ENCODE measurements at places on chromosomes 16 and 17.

DNA sequence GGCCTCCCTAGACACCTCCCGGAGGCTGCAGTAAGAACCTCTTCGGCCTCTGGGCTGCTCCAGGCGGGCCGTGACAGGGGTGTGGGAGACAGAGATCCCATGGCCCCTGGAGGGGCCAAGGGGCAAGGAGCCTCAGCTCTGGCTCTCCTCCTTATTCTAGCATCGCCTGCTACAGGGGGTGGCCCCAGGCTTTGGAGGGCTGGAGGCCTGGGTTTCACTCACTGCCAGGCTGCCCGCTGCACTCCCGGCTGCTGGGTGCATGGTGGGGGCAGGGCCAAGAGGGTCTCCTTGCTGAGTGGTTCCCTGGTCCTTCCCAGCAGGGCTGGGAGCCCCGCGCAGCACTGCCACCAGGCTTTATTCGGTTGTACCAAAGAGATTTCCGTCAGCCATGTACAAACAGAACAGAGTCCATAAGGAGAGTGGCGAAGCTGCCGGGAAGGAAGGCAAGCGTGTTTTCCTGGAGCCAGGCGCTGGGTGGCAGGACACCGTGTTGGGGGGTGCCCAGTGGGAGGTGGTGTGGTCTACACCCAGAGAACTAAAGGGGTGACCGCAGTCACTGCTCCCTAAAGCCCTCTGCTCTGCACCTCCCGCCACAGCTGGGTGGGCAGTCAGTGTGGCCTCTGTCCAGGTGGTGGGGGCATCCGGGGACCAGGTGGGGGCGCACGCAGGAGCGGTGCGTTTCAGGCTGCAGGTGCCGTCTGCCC is 2.0 kb downstream of the NPB start:
- no peak for DNase-seq

GRCh38 chr16:79609861-79610260 is 9.3 kb upstream of the MAF start:
- no peak for DNase-seq

GRCh38 chr16:85157813-85158742 is 45.8 kb upstream of the CIBAR2 start:
- DNase-seq: no peak

DNA sequence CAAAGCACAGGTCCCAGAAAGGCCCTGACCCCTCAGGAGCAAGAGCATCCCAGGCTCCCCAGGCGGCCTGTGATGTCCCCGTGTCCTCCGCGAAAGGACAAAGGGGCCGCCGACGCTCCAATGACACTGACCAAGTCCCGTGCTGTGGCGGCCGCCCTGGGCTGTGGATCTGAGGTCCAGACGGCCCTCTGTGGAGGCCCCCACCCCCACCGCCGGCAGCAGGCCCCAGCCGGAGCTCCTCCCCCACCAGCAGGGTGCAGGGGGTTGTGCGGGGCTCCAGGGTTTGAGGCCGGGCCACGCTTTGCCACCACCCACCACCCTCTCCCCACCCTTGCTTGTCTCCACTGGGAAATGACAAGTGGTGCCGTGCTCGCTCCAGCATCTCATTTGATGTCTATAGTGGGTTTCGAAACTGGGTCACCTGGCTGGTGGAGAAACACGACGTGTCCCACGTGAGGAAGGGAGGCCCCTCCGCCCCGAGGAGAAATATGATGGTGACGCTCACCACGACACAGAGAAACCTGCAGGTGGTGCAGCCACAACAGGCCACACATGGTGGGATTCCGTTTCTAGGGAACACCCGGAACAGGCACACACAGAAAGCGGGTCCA is 31.2 kb upstream of the ZNF469 start:
- DNase-seq: peak; percentile 58

DNA sequence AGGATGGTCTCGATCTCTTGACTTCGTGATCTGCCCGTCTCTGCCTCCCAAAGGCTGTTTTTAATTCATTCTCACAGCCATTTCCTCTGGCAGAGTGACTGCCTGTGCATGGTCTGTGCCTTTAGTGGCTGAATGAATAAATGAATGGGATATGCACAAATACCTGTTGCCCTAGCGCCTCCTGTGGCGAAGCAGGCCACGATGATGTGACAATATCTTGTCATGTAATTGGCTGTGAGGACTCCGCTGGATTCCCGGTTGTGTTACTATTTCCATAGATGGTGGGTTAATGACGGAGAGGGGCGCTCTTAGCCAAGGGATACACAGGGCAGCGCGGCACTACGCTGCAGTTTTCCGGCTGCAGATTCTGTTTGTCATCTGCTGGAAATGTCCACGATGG is 26.8 kb upstream of the ENDOV start:
- DNase-seq: no peak

- no peak for DNase-seq
Measured at GRCh38 chr16:54116124-54116655, 170.4 kb downstream of the IRX3 start.

DNA sequence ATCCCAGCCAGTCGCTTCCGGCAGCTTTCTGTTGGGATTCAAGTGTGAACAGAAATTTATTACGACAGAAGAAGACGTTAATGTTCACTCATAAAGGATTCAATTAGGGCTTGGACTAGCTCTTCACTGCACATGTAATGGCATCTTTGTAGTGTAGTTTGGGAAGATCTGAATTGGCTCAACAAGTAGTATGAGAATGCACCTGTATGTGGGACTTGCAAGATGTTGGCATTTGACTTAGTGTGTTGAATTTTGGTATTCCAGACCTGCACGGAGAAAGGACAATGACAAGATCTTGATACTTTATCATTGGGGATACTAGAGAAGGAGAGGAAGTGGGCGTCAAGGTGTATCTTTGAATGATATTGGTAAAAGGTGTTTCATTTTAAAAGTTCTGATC is 1.2 kb downstream of the PSMD11 start:
- no peak for DNase-seq

- no peak for DNase-seq
Measured at GRCh38 chr16:56281249-56281805, 90.0 kb downstream of the GNAO1 start.

DNA sequence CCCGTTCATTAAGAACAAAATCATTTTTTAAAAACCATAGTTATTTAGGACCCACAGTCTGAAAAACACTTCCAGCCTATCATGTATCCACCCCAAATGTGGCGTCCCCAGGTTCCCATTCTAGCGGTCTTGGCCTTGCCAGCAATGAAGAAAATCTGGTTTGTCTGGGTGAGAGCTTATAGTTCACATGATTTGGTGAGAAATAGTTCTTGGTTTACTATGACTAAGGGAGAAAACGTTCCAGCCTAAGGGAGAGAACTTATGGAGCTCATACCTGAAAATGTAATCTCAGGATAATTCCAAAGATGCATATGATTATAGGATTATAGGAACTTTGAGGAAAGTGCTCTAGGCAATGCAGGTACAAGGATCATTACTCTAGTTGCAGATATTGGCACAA is 4.8 kb downstream of the MARVELD3 start:
- DNase-seq: no peak

DNA sequence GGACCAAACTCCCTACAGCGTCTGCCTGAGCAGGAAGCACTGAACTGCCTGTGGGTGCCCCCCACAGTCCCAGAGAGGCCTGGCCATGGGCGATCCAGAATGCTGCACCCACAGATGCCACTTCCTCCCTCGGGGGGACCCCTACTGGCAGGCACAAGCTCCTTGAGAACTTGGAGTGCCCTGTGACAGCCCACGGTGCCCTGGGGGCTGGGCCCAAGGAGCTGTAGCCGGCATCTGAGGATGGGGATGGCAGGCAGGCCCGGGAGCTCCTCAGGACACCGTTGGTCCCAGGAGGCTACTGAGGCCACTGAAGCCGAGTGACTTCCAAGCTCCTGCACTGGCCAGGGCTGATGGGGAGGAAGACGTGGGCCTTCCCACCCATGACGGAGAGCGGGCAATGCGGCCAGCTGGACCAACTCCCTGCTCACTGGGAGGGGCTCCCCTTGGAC is 15.1 kb upstream of the RASD1 start:
- DNase-seq: no peak

- DNase-seq: no peak
Measured at GRCh38 chr17:83183951-83184506, 104.6 kb downstream of the METRNL start.

DNA sequence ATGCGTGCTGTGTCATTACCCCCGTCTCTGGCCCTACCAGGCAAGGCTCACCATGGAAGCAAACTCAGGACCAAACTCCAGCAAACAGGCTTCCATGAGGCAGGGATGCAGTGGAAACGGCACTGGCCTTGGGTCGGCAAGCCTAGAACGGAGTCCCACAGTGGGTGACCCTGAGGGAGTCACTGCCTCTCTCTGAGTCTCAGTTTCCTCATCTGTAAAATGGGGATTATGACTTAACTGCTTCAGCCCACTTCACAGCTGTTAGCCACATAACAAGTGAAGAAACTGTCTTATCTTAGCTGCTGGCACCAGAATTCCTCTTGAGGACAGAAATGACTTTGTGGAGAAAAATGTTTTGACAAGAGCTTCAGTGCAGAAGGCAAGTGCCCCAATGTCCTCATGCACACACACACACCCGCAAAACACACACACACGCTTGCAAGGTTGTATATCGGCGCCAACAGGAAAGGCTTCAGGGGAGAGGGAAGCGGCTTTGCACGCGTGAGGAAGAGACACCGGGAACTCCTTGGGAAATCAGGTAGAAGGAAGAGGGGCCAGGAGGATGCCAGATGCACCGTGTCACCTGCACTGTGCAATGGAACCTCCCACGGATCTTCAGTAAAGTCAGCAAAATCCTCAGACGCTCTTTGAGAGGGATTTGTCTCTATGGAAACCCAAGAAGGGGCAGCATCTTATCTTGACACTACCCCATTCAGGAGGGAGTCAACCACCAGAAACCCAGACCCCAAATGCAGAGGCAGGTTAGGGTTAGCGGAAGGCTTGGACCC is 53.7 kb downstream of the GSG1L start:
- DNase-seq: peak; percentile 69

GRCh38 chr17:35700150-35700549 is 31.3 kb upstream of the RASL10B start:
- DNase-seq: no peak

DNA sequence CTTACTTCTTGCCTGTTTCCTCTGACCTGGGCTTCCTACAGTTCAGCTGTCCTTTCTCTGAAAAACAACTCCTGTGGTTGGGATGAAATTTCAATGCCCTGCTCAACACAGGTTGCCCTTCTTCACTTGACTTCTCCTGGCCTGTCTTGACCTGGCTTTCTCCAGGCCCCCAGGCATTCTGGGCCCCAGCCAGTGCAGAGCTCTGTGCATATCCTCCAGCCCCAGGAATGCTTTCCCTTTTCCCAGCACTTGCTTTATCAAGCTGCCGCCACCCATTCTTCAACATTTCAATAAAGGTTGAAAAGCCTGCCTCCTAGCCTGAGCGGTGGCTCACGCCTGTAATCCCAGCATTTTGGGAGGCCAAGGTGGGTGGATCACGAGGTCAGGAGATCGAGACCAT is 10.8 kb downstream of the ODAD4 start:
- DNase-seq: no peak

- no peak for DNase-seq
Measured at GRCh38 chr17:78718575-78719208, 63.4 kb downstream of the CYTH1 start.

DNA sequence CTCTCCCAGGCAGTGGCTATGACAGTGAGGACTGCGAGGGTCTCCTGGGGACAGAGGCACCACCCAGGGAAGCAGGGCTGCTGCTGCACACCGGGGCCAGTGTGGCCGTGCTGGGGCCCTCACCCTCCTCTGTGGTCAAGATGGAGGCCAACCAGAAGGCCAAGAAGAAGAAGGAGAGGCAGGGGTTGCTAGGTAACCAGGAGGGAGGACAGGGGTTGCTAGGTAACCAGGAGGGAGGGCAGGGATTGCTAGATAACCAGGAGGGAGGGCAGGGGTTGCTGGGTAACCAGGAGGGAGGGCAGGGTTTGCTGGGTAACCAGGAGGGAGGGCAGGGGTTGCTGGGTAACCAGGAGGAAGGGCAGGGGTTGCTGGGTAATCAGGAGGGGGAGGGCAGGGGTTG is 55.2 kb downstream of the ACTG1 start:
- DNase-seq: no peak

- DNase-seq: no peak
Measured at GRCh38 chr17:45883063-45883462, 11.3 kb upstream of the MAPT start.

- DNase-seq: no peak
Measured at GRCh38 chr16:29809850-29810698, 1.9 kb upstream of the PRRT2 start.

- DNase-seq: no peak
Measured at GRCh38 chr17:77872714-77873499, 85.6 kb upstream of the TNRC6C start.

DNA sequence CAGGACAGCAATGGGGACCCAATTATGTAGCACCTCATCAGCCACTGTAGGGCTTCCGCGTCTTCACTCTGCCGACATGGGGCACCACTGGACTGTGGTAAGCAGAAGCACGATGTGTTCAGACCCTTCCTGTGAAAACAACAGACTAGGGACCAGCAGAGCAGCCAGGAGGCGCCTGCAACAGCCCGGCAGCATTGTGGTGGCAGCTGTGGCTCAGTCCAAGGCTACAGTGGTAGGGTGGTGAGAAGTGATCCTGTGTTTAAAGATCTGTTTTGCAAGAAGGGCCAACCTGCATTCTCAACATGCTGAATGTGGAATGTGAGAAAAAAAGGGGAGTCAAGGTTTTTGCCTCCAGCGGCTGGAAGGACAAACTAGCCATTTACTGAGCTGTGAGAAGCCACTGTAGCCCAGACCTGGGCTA is 80.8 kb downstream of the GAS7 start:
- DNase-seq: no peak

GRCh38 chr16:85571563-85571812 is 41.6 kb upstream of the GSE1 start:
- no peak for DNase-seq

DNA sequence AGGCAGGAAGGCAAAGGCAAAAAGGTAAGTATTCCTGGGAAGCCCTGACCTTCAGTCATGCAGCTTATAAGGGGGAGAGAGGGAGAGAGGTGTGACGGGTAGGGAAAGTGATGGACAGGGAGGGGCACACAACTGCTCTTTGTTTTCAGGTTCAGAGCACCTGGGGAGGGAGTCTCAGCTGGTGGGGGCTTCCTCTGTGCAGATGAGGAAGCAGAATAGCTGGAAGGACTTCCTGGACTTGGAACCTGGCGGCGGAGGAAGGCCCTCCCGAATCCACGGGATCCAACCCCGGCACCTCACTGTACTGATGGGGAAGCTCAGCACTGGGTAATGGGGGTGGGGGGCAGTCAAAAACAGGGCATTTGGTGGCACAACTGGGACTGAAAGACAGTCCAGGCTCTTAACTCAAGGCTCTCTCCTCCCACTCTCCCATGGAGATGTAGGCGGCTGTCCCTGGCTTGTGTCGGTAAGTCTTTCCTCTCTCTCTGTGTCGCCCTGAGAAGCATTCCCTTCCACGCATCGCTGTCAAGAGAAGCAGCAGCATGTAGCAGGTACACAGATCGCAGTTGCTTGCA is 11.9 kb upstream of the PITPNM3 start:
- no peak for DNase-seq

- DNase-seq: no peak
Measured at GRCh38 chr16:69619514-69619913, 53.7 kb downstream of the NFAT5 start.

- DNase-seq: peak; percentile 18
Measured at GRCh38 chr17:10327640-10328039, 45.2 kb downstream of the MYH13 start.

Data from putamen (tissue), 1 donor.